ENCODE measurements at places on chromosomes 11 and 22.

- DNase-seq, result no peak
These were observed 44.4 kb downstream of the INSC start for GRCh38 chr11:15159085-15159484.

DNA sequence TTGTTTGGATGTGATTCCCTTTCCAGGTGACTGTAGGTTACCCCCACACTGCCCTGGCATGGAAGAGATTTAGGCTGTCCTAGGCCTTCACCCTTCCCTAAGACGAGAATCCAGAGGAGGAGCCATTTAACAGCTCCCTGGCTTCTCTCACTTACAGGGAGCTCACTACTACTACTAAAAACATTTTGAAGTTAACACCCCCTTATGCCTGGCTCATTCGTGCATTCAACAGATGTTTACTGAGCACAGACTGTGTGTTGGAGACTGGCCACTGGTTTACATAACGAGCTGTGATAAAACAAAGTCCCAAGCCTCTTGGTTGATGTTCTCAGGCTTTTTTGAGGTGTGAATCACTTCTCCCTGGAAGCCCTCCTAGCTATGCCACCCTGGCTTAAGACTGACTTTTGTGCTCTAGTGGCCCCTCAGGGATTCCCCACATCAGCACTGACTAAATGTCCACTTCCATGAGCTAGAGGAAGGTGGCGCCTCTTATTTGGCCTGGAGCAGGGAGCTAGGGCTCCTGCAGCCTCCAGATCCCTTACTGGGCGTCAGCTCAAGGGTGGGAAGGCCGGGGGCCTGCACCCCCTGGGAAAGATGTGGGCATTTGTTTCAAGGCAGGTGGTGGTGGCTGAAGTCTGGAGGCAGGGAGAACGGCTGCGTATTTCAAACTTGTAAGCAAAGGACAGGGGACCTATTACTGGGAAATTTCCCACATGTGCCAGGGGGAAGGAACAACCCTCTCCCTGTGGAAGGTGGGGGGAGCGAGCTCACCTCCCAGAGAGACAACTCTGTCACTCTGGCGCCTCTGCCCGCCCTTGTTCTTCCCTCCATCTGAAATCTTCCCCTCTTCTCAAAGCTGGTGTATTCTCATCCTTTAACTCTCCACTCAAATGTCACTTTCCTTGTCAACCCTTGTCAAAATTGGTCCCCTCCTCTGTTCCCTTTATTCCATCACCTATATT is 19.4 kb upstream of the MALAT1 start:
- DNase-seq, result no peak

GRCh38 chr11:102430158-102430836 is 22.3 kb downstream of the TMEM123 start:
- no peak for DNase-seq

DNA sequence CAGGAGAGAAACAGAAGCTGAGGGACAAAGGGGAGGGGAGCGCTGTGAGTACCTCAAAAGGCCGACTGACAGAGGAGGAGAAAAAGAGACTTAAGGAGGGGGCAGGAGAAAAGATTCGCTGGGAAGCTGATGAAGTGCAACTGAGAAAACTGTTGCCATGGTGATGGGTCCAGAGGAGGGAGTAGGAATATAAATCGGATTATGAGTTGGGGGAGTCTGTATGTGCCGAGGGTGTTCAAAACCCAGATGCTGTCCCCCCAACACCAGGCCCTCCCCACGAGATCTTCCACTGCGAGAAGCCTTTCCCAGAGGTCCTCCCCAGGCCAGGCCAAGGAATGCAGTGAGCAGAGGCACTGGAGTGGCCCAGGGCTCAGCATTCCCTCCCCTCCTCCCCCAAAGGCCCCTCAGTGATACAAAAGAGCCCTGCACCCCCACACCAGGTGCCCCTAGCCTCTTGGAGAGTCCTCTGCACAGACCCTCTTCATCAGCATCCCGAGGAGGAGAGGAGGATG is 13.7 kb upstream of the BCL9L start:
- no peak for DNase-seq

GRCh38 chr11:9046481-9046880 is 42.7 kb upstream of the NRIP3 start:
- DNase-seq, result no peak

Measured in activated CD8-positive, alpha-beta memory T cell treated with anti-CD3 and anti-CD28 coated beads for 1 hour (primary cell).